Cortex of kidney (tissue), 1 donor: ENCODE measurements at places on chromosomes 6 and 20.
A peak's percentile ranks its signal among the peaks of the same experiment; 100 is the strongest.

DNA sequence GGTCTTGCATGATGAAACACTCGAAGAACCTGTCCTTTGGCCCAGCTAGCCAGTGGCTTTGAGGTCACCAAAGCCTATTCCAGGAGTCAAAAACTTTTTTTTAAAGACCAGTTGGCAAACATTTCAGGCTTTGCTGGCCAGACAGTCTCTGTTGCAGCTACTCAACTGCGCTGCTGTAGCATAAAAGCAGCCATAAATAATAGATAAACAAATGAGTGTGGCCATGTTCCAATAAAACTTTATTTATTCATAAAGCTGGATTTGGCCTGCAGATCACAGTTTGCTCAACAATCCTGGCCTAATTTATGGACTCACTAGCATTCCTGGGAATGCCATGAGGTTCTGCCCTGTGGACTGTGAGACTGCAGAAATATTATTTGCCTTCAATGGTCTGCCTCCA is 68.8 kb upstream of the LTV1 start:
- no peak for DNase-seq

DNA sequence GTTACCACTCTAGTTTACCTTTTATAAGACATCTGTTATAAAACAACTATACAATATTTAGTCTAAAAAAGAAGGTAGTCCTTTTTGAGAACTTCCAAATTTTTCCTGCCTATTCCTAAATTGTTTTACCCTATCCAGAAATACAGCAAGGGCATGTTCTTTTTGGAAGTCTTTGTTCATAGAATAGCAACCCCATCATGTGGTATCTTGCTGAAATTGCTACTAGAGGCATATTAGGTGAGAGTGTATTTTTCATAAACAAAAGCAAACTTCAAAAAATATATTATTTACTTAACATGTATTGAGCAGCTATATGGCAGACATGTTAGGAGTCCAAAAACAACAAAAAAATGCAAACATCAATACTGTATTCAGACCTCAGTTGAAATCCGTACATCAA is 371.8 kb upstream of the NRSN1 start:
- DNase-seq: no peak

DNA sequence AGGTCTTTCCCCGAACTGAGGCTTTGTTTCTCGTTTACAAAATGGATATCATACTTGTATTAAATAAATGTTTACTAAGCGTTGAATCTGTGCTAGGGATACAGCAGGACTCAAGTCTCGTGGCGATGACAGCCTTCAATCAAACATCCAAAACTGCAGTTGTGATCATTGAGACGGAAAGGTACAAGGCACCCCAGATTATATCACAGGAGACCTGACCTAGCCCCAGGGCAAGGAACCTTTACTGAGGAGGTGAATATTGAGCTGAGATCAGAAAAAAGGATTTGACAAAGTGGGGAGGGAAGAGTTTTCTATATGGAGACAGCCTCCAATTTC is 476 bp downstream of the AAR2 start:
- no peak for DNase-seq

GRCh38 chr6:152897807-152898399 is 84.9 kb downstream of the FBXO5 start:
- no peak for DNase-seq

GRCh38 chr6:158086504-158087223 is 81.4 kb downstream of the SERAC1 start:
- DNase-seq: no peak

GRCh38 chr6:52286798-52287432 is 2.4 kb upstream of the MCM3 start:
- DNase-seq: no peak

- DNase-seq: peak; percentile 70
Observed at GRCh38 chr20:45934046-45934585, 367 bp upstream of the PCIF1 start.

GRCh38 chr6:150196942-150197745 is 54.3 kb downstream of the PPP1R14C start:
- no peak for DNase-seq

- no peak for DNase-seq
Observed at GRCh38 chr6:145012039-145012662, 723.2 kb downstream of the EPM2A start.

- no peak for DNase-seq
Observed at GRCh38 chr20:37188787-37189186, 9.4 kb upstream of the MROH8 start.

- no peak for DNase-seq
Observed at GRCh38 chr6:21279619-21280018, 313.9 kb upstream of the SOX4 start.

DNA sequence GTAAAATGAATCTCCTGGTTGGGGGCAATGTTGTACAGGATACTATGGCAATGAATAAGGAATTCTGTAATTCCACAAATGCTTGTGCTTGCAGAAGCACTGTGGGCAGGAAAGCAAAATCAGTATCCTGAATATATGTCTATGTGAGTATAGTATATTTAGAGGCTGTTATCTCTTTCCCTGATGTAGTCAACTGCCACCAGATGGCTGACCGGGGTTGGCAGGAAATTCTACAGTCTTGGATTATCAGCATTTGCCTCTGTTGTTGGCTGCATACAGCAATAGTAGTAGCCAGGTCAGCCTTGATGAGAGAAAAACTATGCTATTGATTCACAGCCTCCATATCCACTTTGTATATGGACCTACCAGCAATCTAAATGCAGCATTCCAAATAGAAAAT is 425.1 kb upstream of the JAG1 start:
- DNase-seq: no peak

DNA sequence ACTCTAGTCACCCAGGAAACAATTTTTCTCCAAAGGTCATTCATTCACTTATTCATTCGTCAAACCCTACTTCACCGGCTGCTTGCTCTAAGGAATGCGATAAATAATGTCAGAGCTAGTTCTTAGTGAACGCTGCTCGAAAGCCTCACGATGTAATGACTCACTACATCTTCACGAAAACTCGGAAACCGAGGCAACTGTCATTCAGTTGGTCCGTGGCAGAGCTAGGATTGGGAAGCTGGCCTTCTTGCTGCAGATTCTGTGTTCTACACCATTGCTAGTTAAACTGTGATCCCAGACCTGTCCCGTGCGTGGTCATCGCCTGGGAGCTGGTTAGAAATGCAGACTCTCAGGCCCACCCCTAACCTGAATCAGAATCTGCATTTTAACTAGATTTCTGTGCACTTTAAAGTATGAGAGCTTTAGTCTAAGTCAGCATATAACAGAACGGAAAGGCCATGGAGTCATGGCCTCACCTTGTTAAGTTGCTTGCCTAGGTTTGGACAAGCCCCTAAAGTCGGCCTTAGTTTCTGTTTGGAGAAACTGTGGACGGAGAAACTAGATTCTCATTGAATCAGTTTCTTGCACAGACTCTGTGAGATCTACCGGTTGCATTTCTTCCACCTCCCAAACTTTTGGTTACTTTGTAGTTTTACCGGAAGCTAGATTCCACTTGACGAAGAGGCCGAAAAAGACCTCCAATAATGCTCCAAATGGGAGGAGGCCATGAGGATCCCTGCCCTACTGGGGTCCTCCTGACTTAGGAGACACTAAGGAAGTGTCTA is 651 bp upstream of the CCND3 start:
- no peak for DNase-seq

DNA sequence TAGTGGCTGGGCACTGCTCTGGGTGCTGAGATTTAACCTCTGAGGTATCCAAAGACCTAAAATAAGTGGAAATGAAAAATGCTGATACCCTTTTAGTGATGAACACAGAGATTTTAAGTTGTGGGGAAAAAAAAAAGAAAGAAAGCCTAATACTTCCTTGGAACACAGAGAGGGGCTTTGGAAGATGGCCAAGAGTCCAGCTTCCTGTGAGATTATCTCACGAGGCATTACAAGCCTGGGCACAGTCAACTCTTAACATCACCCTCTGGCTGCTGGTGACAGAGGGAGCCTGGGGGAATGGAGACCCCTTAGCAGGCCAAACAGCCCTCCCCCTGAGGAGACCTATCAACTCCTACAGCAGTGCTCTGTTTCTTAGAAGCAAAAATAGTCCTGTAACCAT is 19.7 kb downstream of the BTN2A1 start:
- DNase-seq: no peak

DNA sequence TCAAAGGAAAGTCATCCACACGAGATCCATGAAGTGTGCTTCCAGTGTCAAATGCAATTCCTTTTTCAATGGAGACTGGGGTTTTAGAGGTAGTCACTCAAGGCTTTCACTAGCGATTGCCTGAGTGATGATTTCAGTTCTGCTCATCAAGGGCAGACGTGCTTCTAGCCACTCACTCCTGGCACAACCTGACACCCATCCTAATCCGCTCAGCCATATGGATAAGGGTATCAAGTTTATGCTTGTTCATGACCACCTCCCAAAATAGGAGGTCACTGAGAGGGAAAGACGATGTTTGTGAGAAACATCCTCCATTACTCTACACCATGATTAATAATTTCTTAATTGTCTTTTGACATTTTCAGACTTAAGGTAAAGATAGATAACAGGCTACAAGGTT is 91.3 kb upstream of the HEY2 start:
- no peak for DNase-seq

DNA sequence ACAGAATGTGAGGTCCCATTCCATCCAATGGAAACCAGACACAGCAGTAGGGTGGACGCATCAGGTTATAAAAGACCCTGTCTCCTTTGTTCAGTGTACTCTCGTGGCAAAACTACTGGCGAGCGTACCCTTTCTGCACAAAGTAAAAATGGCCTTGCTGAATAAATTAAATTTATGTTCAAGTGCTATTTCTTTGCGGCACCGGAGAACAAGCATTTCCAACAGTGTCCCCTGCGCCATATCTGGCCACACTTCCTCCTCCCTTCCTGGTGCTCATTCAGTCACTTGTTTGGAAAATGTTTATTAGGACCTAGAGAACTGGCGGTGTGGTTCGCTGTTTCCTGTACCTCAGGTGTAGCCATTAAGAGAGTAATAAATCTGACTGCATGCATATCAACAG is 46.9 kb upstream of the DACT2 start:
- DNase-seq: no peak

DNA sequence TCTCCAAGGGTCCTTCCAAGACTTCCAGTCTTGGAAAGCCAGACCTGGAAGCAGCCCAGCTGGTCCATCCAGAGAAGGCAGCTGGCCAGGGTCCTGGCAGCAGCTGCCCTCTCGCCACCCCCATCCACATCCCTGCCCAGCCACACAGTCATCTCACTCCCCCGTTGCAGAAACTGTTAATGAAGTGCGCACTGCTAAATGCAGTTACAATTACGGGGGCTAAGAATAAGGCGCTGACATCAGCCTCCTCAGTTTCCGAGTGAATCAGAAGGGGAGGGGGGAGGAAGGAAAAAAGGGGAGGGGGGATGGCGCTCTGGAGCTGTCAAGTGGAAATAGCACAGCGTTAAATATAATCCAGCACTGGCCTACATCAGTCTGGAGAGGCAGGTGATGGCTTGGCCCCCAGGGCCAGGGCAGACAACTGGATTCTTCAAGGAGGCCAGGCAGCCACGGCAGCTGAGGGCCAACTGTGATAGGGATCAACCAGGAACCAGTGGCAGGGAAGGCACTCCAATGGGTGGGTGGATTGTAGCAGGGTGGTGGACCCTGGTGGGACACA is 6.9 kb downstream of the RIMS4 start:
- no peak for DNase-seq

- DNase-seq: no peak
Observed at GRCh38 chr20:21315138-21315537, 12.0 kb downstream of the XRN2 start.

- DNase-seq: no peak
Observed at GRCh38 chr6:127475823-127476176, 16.6 kb upstream of the KIAA0408 start.

DNA sequence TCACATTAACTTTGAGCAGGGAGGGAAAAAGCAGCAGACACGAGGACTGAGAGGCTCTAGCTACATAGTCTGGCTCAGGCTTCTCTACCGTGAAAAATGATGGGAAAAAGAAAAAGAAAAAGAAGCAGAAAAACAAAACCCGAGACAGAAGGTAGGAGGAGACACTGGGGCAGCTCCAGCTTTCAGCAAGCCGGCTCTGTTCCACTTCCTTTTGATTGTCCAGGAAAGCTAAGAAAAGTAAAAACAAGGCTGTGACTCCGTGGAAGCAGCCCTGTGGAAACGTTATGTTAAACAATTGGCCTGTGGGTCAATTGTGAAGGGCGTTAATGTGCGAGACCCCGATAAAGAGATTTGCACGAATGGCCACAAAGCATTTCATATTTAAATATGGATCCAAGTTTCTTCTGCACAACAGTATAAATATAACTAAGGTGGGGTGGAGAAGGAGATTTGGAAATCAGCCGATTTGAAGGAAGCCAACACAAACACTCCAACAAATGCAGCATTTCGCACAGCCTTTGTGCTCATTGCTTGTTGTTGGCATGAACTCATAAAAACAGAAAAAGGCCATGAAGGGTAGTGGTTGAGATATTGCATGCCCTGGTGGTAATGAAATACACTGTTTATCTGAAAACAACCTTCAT is 236.9 kb upstream of the JAG1 start:
- DNase-seq: no peak

DNA sequence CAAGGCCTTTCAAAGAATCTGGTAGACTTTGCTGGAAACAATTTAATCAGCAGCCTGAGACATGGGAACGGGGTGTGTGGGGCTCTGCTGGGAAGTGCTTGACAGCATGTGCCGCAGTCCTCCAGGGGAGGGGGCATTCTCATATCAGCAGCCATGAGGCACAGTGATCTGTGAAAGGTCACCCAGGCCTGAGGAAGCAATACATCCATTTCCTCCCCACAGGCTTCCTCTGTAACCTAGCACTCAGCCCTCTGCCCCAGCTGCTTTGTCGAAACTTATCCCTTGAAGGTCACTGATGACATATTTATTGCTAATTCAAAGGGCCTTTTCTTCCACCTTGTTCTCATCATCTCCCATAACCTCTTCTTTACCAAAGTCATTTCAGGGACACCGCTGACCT is 103.3 kb downstream of the TNFAIP3 start:
- no peak for DNase-seq

DNA sequence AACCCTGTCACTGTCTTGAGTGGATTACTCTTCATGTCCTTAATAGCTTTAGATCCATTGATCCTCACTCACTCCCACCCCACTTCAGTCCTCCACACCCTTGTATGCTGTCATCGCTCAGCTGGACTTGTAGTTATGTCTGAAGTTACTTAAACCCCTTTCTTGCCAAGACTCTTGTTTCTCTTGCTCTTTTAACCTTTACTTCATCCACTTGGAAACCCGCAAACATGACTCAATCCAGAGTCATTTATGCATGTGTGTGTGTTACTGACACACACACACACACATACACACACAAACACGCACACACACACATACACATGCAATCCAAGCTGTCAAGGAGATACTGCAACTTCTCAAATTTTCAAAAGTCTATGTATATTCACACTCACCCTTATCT is 341.8 kb downstream of the SYNE1 start:
- DNase-seq: no peak

- DNase-seq: no peak
Observed at GRCh38 chr6:167472148-167472547, 147.3 kb downstream of the TTLL2 start.

- DNase-seq: no peak
Observed at GRCh38 chr20:63500151-63500901, 1.4 kb upstream of the EEF1A2 start.

DNA sequence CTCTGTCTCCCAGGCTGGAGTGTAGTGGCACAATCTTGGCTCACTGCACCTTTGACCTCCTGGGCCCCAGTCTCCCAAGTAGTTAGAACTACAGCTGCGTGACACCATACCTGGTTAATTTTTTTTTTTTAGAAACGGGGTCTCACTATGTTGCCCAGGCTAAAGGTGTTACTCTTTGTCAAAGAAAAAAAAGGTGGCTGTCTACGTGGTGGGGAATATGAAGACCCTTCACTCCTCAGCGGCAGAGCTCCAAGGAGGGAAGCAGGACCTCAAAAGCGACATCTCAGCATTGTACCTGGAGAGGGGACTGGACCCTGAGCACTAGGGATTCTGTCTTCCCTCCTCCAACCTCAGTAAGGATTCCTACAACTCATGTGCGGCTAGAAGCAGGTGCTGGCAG is 16.4 kb upstream of the TBC1D22B start:
- no peak for DNase-seq
